Suprapubic skin (tissue), 4 donors: ENCODE measurements at places on chromosomes 2 and 18.
A peak's percentile ranks its signal among the peaks of the same experiment; 100 is the strongest.

- peaks cover 38% of the 10 kb centered on the region for H3K4me1 ChIP-seq
- peak overlapping the region; percentile 43 for H3K27ac ChIP-seq
- no peak overlapping the region for H3K4me3 ChIP-seq
- H3K27me3 ChIP-seq: no peaks in the 10 kb centered on the region
- DNase-seq: no peak
Measured at GRCh38 chr2:45849491-45850283, 198.2 kb downstream of the PRKCE start.

- no peak overlapping the region for H3K4me3 ChIP-seq
- DNase-seq: no peak
- H3K4me1 ChIP-seq: peaks cover 5% of the 10 kb centered on the region
- peak overlapping the region; percentile 71 for H3K27ac ChIP-seq
Measured at GRCh38 chr2:45242161-45242741, 233.0 kb upstream of the SIX2 start.

- no peak for DNase-seq
- H3K27me3 ChIP-seq: no peaks in the 10 kb centered on the region
- H3K27ac ChIP-seq: peak overlapping the region; percentile 100
- H3K36me3 ChIP-seq: no peaks in the 10 kb centered on the region
Measured at GRCh38 chr2:86439879-86440630, 1.1 kb upstream of the KDM3A start.

DNA sequence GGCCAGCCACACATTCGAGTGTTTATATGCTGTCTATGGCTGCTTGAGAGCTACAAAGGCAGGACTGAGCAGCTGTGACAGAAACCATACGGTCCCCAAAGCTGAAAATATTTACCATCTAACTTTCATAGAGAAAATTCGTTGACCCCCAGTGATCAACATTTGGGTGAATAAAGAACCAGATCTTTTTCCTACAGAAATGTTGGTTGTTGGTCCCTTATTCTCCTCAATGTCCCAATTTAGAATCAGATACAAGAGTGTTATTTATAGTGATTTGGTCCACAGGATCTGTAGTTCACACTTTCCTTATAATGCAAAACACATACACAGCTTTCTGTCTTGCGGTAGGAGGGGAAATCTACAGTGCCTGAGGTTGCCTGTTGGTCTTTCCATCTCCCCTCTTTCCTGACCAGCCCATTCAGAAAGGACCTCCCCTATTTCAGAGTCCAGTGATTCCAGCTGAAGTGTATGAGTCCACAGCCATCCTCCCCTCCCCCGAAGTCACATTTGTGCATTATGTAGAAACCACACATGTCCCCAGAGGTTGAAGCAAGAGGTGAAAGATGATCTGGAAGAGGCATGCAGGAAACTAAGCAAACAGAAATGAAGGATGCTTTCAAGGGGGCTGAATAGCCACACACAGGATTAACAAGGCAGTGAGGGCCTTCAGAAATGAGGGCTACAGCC is 61.9 kb downstream of the SPRED2 start:
- peaks cover 41% of the 10 kb centered on the region for H3K4me1 ChIP-seq
- no peak overlapping the region for H3K27ac ChIP-seq
- H3K4me3 ChIP-seq: no peak overlapping the region
- no peaks in the 10 kb centered on the region for H3K27me3 ChIP-seq
- no peak for DNase-seq
